Cortex of kidney (tissue), 1 donor: ENCODE measurements at places on chromosomes 1 and 21.

DNA sequence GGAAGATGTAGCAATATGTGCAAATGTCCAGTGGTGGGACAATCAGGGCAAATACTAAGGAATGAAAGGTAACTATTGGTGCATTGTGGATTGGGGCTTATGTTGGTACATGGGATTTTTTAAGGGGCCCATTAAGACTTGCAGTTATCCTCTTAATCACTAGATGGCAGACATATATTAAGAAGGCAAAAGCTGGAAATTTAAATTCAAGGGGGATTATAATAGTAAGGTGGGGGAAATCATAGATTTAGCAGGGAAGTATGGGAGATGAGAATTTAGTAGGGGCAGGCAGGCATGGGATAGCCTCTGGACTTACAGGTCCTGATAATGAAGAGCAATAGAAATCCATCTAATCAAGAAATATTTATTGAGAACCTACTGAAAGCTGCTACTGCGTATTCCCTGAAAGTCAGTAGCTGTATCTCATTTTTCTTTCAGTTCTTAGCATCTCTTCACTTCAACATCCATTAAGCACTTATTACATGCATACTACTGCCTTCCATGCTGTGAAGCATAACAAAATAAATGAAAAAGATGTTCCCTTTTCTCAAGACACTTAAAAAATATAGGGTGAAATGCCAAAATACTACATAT is 251.8 kb downstream of the CRB1 start:
- DNase-seq: no peak

DNA sequence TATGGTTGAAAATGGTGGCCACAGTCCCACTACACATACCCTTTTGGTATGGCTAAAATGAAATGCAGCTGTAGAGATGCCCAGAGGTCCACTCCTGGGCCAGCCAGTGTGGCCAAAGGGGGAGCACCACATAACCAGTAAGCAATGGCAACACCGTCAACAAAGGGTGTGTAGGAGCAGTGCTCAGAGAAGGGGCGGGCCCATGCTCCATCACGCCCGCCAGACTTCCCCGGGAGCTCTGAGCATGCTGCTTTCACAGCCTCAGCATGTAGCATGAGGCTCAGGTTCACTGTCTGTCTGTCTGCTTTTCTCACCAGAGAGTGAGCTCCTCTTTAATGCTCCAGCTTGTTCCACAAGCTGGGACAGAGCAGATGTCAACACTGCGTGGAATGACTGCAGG is 537.6 kb downstream of the MATN1 start:
- no peak for DNase-seq

GRCh38 chr1:170596701-170597100 is 64.7 kb downstream of the GORAB start:
- no peak for DNase-seq

DNA sequence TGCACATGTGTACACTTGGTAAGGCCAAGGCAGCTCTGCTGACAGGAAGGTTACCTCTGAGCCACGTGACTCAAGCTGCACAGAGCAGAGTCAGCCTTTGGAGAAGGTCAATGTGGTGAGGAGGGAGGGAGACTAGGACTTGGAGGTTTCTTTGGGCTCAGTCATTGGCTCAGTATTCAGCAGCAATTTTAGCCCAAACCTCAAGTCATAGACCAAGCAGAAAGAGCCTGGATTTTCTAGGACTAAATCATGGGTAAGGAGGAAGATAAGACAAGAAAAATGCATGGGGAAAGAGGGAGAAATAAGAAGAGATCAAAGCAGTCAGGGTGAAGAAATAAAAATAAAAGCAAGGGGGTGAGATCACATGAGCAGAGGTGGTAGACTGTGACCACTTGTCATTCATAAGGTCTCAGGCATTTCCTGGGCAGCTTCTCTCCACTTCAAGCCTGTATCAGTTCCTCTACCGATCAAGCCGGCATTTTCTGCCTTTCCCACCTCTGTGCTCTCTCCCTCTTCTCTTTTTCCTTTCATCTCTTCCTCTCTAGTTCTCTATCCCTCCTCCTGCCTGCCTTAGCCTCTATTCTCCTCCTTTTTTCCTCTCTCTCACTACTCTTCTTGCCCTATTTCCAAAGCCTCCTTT is 51.7 kb upstream of the DUSP10 start:
- DNase-seq: no peak

GRCh38 chr1:232894436-232894835 is 56.0 kb upstream of the NTPCR start:
- DNase-seq: no peak

DNA sequence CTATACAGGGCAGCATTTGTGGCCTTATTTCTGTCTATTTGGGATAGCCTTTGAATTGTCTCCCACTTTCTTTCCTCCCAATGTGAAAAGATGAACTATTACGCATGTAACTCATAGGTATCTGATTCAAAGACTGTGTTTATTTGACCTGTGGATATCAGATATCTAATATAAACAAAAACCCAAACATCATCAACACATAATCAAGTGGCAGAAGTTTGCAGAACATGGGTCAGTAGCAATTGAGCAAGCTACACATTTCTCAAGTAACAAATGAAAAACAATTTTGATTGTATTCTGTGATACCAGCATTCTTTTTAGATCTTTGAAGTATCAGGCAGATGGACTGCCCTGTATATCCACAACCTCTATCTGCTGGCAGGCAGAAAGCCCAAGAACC is 490.5 kb upstream of the ADGRL2 start:
- DNase-seq: no peak

DNA sequence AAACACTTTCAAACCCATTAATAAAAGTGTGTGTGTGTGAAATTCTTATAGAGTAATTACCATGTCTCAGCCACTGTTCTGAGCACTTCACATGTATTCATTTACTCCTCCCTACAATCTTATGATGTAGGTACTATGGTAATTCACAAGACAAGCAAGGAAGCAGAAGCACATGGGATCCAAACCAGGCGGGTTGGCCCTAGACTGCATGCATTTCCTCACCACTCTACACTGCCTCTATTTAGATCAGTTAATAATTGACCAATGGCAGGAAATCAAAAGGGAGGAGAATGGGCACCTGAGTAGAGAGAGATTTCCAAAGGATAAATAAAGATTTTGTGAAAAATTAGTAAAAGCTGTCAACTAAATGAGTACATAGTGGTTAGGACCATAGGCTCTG is 15.7 kb downstream of the MAP3K21 start:
- no peak for DNase-seq

GRCh38 chr1:39076799-39077148 is 50.6 kb downstream of the NDUFS5 start:
- DNase-seq: no peak

- DNase-seq: no peak
Measured at GRCh38 chr1:109239409-109240068, 9.8 kb upstream of the CELSR2 start.

DNA sequence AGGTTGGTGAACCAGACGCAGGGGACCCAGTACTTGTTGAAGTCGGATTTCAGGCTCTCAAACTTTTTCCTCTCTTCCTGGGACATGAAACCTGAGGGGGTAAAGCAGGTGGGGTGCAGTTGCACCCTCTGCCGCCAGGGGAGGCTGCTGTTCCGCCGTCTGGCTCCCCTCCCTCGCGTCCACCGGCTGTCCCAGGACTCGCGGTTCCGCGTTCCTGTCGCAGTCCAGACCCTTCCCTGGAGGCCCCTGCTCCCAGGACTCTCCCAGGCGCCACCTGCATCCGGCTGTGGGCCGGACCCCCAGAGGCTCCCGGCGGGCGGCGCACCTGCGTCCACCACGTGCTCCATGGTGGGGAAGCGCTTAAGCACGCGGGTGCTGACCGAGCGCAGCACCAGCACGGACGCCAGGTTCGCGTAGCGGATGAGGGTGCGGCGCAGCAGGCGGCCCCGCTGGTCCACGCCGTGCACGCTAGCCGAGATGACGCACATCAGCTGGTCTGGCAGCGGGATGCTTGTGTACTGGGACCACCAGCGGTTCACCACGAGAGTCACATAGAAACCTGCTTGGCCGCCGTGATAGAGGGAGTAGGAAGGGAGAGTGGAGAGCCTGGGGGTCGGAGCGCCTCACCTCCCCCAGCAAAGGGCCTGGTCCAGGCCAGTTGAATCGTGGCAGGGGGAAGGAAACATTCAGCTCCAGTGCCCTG is 1.7 kb downstream of the BEST4 start:
- DNase-seq: no peak

- DNase-seq: no peak
Measured at GRCh38 chr1:180787628-180788307, 124.9 kb upstream of the KIAA1614 start.

- DNase-seq: no peak
Measured at GRCh38 chr1:84871181-84871580, 21.8 kb downstream of the LPAR3 start.

DNA sequence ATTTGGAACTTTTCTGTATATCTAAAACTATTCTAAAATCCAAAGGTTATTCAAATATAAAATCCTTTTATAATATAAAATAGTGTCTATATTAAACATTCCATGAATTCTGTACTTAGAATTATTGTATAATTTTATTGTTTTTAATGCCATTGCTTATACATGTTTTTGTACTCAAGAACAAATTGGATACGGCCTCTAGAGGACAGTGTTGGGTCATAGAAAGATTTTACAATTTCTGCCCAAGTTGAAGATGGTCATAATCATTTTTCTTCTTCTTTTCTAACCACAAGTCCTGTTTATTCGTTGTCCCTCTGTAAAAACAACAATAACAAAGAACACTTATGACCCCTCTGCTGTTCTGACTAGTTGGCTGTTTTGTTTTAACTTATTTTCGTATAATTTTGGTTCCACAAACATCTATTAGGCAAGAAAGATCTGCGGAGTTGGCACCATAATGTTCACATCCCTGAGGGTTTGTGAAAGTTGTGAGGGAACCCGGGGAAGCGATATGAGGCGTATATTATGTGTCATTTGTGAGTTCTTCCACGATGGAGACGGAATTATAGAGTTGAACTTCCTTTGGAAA is 75.7 kb upstream of the KIF26B start:
- no peak for DNase-seq

DNA sequence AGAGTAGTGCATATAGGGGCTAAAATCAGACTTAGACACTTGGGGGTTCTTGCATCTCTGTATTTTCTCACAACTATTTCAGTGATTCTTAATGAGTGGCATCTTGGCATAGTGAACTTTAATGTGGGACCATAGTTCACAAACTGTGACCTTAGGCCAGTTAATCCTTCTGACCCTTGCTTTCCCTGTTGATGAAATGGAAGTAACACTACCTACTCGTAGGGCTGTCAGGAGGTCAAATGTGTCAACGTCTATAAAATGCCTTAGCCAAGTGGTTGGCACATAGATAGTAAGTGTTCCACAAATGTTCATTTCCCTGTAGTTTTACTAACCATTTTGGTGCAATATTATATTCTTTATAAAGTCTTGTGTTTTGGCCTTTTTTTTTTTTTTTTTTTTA is 49.4 kb downstream of the DYRK1A start:
- no peak for DNase-seq

DNA sequence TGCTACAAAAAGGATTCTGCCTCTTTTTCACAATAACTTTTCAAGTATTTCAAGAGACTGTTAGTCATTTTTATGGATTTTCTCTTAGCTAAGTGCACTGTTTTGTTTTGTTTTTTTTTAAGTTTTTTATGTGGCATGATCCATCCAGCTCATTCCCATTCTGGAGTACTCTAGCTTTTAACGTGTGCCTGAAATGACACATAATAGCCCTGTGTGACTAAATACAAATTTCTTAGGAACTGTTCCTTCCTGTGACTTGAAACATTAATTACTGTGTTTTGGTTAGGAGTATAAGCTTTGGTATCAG is 143.9 kb downstream of the HS2ST1 start:
- no peak for DNase-seq

DNA sequence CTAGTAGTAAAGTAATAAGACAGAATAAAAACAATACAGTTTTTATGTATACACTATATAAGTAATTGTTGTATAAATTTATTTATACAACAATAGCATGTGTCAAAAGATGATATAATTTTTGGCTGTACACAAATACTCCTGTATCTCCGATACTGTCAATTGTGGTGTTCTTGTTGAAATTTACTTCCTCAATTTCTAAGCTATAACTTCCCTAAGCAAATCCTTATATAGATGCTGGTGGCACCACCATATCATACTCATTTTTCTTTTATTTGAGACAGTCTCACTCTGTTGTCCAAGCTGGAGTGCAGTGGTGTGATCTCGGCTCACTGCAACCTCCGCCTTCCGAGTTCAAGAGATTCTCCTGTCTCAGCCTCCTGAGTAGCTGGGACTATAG is 141.0 kb upstream of the HP1BP3 start:
- DNase-seq: no peak

- DNase-seq: no peak
Measured at GRCh38 chr1:191577213-191577612, 581.0 kb upstream of the RGS18 start.

GRCh38 chr1:55938376-55938850 is 641.0 kb downstream of the PLPP3 start:
- no peak for DNase-seq

DNA sequence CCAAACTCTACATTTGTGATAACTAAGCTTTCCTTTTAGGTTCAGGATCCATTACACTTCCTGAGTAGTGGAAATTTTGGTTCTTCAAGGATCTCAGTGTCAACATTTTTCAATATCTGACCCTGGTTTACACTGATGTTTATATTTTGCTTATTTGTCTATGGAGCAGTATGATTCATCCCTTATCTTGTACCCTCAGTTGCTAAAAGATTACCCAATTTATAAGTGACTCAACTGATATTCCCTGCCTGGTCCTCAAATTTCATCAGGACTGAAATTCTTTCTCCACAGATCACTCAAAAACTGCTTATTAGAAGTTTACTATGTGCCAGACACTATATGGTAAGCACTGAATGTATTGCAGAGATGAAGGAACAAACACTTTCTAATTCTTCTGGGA is 139.1 kb upstream of the CHRM3 start:
- no peak for DNase-seq

- no peak for DNase-seq
Measured at GRCh38 chr1:218498056-218498938, 153.2 kb downstream of the TGFB2 start.

GRCh38 chr1:57082711-57083439 is 117.1 kb upstream of the C8B start:
- DNase-seq: no peak

- no peak for DNase-seq
Measured at GRCh38 chr21:34640858-34641257, 25.9 kb upstream of the RCAN1 start.

DNA sequence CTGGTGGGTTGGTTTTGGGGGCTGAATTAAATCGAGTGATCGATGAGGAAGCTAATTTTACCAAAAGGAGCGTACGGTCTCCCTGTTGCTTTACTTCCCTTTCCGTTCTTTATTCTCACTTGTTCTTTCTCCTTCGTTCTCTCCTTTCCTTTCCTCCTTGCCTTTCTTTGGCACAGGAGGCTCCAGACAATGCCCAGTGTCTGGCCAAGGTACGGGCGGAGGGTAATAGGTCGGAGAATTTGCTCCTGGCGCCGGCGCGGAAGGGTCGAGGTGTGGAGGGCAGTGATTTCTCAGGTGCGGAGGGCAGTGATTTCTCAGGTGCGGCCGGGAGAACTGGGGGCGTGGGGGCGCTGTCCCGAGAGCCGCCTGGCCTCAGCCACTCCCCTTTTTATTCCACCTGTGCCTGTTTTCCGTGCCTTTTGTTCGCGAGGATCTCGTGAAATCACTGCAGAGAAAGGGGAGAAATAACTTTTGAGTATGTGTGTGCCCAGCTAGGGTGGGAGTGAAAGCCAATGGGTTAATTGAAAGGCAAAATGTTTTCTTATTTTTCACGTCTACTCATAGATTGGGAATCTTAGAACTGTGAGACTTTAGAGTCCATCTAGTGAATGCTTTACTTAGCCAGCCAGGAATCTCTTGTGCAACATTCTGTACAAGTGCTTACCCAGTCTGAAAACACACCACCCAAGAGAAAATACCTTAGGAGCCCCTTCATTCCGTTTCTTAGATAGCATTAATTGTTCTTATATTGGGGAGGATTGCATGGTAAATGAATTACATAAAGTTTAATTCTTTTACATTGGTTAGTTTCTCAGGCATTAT is 1.3 kb downstream of the FNBP1L start:
- DNase-seq: no peak
